ENCODE measurements at places on chromosomes 12 and 14.
A peak's percentile ranks its signal among the peaks of the same experiment; 100 is the strongest.

DNA sequence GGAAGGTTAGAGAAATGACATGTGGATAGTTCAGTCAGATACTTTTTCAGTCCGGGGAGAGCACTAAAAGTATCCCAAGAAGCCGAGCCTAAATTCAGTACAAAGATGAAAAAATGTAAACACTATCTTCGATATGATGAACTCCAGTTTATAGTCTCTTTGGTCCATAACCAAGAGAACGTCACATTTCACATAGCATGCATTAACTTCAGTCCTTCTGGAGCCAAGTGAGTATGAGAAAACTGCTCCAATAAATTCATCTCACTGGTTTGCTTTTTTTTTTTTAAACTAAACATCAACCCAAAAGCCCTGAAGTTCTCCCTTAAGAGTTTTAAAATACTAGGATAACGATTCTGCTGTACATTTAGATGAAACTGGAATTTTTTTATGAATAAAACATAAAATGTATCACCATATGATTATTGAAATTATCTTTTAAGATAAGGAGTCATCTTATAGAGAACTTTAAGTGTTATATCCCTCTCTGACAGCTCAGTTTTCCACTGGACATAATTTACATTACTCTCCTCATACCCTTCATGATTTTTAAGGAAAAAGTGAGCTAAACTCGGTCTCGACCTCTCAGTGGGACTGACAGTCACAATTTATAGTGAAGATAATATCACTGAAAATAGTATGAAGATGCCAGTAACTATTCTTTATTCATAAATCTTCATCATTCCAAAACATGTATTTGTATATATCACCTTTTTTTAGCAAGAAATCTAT lies 841.5 kb upstream of the FLRT2 start:
- DNase-seq, result no peak

- DNase-seq, result no peak
These were observed 102.2 kb downstream of the RASSF9 start for GRCh38 chr12:85733984-85734383.

DNA sequence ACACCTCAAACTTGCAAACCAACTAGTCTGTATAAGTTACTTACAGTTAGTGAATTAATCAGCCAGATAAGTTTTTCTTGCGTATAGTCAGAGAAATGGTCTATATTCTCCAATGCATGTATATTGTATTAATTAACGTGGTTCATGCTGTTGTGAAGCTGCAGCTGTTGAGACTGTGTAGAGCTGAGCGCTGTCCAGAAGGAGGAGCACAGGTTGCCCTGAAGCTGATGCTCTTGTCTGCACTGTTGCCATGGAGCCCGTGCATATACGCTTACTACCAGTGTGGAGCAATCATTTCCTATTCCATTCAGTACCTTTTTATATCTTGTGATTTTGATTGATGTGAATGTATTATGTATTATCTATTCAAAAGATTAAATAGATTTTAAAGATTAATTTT lies 74.3 kb upstream of the ARID2 start:
- peak; percentile 83 for DNase-seq

DNA sequence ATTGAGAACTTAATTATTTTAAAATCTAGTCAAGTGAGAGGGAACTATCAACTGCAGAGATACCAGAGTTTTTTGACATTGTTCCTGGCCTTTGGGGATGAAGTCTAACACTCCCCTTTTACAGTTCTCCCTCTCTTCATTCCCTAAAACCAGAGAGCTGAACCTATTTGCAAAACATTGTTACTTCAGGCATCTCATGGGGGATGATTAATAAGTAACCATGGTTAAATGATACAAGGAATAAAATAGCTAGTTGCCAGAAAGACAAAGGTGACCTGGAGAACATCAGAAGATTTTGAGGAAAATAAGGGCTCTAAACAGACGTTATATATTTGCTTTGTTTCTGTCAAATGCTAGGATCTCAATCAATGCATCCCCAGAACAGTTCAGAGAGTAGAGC lies 42.3 kb downstream of the PDE6H start:
- DNase-seq, result no peak

DNA sequence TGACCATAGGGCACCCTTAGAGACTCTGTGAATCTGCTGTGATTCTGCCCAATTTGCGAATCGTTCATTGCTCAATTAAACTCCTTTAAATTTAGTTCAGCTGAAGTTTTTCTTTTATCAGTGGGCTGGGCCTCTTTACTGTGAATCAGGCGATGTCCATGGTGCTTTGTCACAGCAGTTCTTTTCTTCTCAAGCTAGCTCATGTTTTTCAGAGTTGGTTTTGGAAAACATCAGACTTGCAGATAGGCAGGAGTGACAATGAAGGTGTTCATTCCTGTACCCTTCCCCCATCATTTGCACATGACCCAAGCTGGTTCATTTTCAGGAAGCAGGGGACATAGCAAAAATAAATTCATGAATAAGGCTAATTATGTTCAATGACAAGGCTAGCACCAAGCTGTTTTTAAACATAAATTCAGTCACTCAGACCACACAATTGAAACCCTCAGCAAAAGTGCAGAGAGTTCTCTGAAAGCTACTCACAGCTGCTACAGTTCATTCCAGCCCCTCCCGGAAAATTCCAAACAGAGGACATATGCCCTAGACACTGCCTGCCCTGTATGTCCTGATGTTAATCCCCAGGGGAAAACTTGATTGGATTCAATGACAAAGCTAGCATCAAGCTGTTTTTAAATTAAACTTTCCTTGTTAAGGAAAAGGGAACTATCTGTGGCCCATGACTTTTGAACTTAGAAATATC lies 383.3 kb downstream of the C12orf75 start:
- peak; percentile 15 for DNase-seq

DNA sequence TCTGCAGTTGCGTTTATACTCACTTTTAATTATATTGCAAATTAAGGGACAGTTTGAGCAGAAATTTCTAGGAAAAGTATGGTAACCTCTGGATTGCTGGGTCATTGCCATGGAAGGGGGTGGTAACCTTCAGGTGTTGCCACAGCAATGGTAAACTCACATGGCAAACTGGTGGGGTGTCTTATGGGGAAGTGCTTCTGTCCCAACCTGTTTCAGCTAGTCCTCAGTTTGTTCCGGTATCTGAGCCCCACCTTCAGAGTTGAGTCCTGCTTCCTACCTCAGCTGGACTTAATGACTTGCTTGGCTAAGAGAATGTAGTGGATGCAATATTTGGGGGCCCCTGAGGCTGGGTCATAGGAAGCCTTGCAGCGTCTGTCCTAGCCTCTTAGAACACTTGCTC lies 7.3 kb upstream of the CLMN start:
- DNase-seq, result no peak

DNA sequence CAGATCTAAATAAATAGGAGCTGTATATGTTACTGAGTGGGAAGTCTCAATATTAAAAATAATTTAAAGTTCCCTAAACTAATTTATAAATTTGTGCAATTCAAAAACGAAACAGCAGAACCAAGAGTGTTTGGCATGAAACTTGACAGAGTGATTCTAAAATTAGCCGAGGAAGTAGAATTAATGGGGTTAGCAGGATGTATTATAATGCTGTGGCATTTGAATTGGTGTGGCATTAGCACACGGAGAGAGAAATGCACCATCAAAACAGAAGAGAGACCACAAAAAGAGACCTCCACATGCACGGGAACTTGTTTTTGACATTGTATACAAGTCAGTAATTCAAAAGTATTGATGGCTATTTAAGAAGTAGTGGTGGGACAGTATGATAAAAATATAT lies 366.0 kb upstream of the RGS6 start:
- peak; percentile 30 for DNase-seq

- DNase-seq, result no peak
These were observed 62.5 kb downstream of the CCDC88C start for GRCh38 chr14:91354979-91355685.

DNA sequence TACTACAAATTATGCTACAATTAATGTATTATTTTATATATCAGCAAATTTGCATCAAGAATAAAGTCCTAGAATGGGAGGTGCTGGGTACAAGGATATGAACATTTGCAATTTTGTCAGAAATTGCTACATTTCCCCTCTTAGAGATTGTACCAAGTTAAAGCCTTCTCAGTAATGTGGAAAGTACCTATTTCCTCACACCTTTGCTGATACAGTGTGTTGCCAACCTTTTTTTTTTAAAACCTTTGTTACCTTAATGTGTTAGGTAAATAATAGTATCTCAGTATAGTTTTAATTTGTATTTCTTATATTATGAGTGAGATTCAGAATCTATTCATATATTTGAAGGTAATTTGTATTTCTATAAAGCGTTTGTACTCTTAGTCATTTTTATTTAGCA lies 95.4 kb upstream of the HIF1A start:
- no peak for DNase-seq

- no peak for DNase-seq
These were observed 22.7 kb downstream of the CGRRF1 start for GRCh38 chr14:54532111-54533012.

- DNase-seq, result peak; percentile 11
These were observed 24.5 kb downstream of the ZNF891 start for GRCh38 chr12:133105620-133106019.

DNA sequence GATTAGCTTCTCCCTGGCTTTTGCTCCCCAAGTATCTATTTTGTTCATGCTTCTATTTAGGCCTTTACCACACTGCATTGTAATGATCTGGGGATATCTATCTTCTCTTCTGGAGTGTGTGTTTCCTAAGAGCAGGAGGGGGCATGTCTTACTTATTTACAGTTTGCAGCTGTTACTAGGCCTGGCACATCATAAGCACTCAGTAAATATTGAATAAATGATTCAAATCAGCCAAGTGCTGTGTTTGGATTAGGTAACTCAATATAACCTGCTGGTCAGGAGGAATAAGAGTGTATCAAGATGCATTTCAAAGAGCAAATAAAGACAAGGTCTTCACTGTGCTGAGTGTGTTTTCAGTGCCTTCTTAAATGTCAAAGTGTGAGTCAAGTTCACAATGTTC lies 186.1 kb downstream of the FOXG1 start:
- no peak for DNase-seq

GRCh38 chr14:64465831-64466554 lies 694 bp downstream of the AKAP5 start:
- DNase-seq, result no peak

DNA sequence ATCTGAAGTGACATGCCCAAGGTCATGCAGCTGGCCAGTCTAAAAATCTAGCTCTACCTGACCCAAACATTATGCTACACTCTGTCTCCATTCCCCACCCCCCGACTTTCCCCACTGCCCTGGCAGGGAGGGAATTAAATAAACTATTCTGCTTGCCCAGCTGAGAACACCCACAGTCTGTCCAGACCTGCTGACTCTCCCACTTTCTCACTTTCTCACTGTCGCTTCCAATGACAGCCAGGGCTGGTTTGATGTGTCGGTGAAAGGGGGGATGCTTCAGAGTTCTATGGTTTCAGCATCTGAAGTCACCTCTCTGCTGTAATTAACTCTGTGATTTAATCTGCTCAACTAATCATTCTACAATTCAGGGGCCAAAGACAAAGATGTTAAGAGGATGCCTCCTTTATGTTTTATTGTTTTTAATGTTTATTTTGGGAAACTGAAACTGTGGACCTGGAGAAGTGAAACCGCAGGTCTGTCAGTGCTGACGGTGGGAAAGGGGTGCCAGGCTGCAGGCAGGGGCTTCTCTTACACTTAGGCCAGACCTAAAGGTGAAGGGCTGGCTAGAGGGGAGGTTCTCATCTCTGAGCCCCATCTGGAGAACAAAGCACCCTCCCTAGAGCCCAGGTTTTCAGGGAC lies 8.1 kb upstream of the MSI1 start:
- no peak for DNase-seq

DNA sequence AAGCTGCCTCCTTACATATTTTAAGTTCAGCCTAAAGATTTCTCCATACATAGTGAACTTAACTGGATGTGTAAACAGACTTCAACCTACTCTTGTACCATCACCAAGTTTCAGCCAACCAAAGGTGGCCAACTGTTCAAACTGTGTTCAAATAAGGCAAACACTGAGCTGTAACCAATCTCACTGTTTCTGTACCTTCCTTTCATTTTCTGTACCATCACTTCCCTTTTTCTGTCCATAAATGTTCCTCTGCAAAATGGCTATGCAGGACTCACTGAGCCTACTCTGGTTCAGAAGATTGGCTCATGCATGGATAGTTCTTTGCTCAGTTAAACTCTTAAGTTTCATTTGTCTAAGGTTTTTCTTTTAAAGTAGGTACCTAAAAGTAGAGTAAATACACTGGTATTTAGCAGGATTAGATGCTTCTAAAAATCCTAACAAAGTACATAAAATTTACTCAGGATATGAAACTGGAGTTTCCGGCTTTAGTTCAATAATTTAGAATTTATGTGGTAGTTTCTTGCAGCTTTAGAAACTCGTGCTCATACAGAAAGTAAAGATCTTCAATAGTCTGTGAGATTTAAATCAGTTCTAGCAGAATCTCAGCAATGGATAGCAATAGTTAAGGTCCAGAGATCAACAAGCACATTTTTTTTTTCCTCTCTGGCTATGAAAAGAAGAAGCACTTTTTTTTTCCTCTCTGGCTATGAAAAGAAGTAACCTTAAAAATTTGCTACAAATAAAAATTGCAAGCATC lies 282.0 kb upstream of the PPFIA2 start:
- DNase-seq, result no peak

DNA sequence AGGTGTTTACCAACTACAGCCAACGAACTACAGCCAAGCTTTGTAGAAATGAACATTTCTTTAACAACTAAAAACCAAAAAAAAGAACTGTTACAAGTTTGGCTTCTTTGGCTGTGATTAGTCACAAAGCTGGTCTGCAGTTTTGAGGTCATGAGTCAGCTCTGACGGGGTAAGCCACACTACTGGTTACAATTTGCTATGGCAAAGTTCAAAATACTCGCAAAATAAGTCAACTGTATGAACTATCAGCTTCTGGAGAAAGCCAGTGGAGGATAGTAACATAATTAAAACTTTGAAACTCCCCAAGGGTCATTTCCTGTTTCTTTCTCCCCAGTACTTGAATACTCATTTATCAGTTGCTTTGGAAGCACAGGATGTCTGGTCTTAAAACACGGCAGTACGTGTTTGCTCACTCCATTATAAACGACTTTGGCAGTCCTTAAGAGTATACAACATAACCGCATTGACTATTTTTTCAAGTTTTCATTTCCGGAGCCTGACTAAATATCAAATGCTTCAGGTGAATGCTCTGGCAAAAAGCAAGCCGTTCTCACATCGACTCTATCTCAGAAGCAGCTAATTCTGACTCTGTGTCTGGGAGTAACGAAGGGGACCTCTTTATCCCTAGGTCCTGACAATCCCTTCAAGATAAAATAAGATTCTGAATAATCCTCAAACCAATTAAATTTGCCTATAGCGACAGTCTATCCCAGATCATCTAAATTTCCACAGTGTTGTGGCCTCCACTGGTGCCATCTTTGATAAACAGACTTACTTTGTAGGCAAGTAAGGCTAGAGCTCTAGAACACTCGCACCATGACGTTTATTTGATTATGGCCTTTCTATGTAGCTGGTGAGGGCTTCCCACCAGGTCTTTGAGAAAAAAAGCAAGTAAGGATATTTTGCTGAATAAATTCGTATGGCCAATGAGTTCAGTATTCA lies 10.6 kb downstream of the PHLDA1 start:
- peak; percentile 66 for DNase-seq
